Fibroblast of villous mesenchyme (primary cell): ENCODE measurements at places on chromosomes 2 and 18. TPM values are rescaled to one million over a fixed set of nuclear protein-coding genes. Genes with fewer than 3 reads are reported as not detected.

The RNF181 gene
- 130 and 221 TPM in 2 replicates for total RNA-seq

The MC2R gene
- not detected in 2 replicates for total RNA-seq

The CDH2 gene
- total RNA-seq = 74.7 and 89.2 TPM in 2 replicates

The INHBB gene
- total RNA-seq = under 0.01 TPM in 2 replicates

The TRABD2A gene
- total RNA-seq = 1.3 and 1.7 TPM in 2 replicates

The SP140 gene
- total RNA-seq = 0.86 and 0.97 TPM in 2 replicates

The C2orf15 gene
- total RNA-seq = not detected in 2 replicates

DNA sequence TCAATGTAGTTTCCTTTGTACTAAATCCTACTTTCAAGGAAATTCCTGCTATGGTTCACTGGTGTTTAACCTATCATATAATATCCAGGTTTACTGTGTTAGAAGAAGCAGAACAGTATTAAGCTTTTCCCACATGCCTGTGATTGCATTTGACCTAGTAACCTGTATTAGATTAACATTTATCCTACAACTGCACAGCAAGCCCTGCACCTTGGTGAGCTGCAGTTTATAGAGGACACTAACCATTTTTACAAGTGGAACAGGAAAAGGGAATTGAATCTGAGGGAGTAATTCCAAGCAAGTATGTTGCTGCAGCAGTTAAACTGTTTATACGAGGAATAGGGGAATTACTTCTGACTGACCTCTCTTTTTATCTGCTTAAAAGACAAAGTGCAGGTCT lies 328.6 kb downstream of the ETAA1 start:
- DNase-seq = no peak

DNA sequence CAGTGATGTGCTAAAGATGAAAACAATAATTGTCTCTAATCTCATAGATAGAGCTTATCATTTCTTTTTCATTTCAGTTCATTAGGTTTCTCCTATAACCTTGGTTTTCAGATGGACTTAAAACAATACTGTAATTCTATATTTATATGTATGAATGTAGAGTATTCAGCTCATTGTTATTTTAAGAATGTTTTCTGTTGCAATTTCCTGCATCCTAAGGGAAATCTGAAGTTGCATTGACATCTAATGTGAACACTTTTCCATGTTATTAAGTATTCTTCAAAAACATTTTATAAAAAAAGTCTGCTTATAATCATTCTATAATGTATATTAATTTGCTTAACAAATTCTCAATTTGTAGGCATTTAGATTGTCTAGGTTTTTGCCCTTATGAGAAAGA lies 288.9 kb downstream of the XIRP2 start:
- DNase-seq = no peak

- peak; percentile 24 for DNase-seq
Measured at GRCh38 chr2:237485844-237486243, 1.2 kb upstream of the MLPH start.

DNA sequence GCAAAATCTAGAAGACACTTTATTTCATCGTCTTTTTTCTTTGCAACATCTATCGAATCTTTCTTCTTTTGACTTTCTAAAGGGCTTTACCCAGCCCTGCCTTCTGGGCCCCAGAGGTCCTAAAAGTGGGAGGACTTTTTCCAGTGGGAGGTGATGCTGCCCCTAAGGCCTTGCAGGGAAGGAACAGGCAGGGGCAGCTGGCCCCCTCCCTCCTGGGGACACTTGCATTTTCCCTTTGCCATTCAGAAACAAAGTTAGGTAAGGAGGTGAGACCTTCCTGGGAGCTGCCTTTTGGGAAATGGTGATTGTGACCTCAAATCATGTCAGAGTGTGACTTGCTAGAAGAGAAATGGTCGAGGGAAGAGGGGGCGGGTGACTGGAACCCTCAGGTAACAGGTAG lies 132.7 kb downstream of the GLI2 start:
- DNase-seq = no peak

DNA sequence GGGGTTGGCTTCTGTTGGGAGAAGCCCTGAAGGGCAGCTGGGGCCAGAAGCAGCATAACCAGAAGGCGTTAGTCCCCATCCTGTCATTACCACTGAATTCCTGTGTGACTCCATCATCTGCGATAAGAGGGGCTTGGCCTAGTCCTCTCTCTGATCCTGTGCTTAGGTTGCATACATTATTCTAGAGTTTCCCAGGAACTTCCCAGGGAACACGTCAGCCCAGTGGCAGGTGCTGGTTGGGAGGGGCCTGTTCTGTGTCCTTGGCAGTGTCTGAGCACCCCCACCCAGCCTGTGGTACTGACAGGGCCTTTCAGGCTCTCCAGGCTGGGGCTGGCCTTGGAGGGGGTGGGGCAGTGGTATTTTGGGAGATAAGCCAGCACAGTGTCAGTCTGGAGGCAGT lies 4.5 kb upstream of the TOGARAM2 start:
- DNase-seq = peak; percentile 67

- DNase-seq = no peak
Measured at GRCh38 chr2:122070241-122070731, 314.8 kb downstream of the TSN start.

DNA sequence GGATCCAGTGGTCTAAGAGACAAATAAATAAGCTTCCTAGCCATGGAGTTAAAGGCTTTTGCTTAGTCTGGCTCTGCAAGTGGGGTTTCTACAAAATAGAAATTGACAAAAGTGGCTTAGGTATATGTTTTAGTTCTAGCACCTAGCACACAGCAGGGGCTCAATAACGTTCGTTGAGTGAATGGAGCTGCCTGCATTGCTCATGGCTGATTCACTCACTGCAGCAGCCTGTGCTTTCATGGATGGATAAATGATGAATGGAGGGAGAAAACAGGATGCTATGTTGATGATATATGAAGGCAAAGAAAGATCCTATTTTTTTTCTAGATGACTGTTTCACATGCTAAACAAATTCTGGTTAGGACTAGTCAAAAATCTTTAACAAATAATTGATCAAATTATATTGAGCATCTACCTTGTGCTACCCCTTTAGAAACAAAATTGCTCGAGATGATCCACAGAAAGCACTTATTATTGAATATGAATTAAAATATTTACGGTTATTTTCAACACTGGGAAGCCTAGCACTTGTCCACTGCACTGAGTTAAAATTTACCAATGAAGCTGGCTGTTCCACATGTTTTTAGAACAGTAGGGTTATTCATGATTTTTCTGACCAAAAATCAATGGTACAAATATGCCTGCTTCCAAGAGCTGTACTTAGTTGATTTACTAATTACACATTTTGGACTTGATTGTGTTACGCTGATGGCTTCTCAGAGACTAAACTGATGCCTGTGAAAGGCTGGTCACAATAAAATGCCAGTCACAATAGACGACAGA lies 39.6 kb downstream of the HDHD2 start:
- no peak for DNase-seq

- no peak for DNase-seq
Measured at GRCh38 chr2:241358470-241358869, 2.4 kb downstream of the FARP2 start.

- DNase-seq = no peak
Measured at GRCh38 chr2:145106293-145106692, 586.4 kb upstream of the ZEB2 start.

- no peak for DNase-seq
Measured at GRCh38 chr2:182482511-182482910, 55.7 kb upstream of the PDE1A start.

GRCh38 chr2:101809698-101810097 lies 112.2 kb downstream of the MAP4K4 start:
- DNase-seq = peak; percentile 64

- DNase-seq = no peak
Measured at GRCh38 chr2:239523147-239523953, 122.5 kb upstream of the HDAC4 start.

GRCh38 chr2:25266399-25266798 lies 75.3 kb downstream of the DNMT3A start:
- no peak for DNase-seq

GRCh38 chr2:236956641-236957040 lies 129.0 kb upstream of the COPS8 start:
- DNase-seq = no peak

DNA sequence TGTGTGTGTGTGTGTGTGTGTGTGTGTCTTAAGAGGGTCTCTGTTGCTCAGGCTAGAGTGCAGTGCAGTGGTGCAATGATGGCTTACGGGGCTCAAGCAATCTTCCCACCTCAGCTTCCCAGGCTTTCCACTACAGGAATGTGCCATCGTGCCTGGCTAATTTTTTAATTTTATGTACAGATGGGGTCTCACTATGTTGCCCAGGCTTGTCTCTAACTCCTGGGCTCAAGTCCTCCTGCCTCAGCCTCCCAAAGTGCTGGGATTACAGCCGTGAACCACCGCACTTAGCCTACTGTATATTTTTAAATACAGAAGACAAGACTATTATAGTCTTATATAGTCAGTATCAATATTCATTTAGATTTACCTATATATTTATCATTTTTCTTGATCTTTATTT lies 220.1 kb upstream of the STON1 start:
- DNase-seq = no peak

GRCh38 chr2:202261531-202261930 lies 4.0 kb upstream of the NOP58 start:
- peak; percentile 45 for DNase-seq

DNA sequence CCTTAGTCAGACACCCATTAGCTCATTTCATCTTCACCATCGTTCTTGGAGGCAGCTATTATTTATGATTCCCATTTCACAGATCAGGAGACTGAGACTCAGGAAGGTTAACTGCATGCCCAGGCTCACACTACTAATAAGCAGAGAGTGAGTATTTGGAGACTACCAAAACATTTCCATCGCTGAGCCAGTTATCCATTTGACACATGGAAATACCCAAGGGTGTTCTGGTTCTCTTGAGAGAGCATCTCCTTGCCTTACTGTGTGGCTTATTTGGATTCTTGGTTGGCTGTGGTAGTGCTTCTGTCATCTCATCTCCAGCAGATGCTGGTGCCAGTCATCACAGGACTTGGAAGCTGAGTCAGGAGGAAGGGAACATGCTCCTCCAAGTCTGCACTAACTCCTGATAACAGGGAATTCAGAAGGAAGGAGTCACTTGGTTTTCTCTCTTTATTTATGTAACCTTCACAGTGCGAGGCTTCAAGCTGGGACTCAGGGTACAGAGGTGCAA lies 55.2 kb downstream of the RASGRP3 start:
- no peak for DNase-seq

GRCh38 chr18:50454387-50454988 lies 79.6 kb downstream of the SKA1 start:
- DNase-seq = no peak

DNA sequence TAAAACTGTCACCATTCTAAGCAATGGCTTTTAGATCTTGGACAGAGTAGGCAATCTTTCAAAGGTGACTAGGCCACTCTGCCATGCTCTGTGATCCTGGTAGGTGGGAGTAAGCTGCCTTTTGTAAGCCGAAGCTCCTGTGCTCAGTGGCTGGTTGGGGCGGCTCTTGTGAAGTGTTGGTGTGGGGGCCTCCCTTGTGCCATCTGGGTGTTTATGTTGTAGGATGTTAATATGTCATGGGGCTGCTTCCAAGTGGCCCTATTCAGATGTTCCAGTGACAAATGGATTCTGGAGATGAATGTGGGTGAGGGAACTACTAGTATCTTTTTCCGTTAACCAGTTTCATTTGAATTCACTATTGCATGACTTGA lies 116.8 kb upstream of the SPRED2 start:
- DNase-seq = no peak

DNA sequence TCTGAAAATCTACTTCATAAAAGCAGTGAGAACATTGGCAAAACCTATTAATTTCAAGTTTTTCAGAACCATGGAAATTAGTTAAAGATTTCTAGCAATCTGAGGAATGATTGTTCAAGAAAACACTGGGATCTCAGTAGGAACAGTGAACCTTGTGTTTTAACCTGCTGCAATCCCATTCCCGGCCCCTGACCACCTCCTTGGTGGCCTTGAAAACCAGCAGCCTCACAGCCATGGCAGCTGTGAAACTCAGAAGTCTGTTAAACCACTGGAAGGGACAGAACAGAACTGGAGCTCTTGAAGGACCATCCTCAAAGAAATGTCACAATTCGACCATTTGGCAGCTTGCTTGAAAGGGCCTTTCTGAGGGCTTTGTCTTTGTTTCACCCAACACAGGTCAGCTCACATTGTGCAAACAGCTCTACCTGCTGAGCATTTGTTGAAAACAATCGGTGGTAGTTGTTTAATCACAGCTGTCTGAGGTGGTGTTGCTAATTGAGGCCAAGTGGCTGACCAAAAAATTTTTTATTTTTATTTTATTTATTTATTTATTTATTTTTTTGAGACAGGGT lies 25.8 kb downstream of the NEDD4L start:
- DNase-seq = no peak

DNA sequence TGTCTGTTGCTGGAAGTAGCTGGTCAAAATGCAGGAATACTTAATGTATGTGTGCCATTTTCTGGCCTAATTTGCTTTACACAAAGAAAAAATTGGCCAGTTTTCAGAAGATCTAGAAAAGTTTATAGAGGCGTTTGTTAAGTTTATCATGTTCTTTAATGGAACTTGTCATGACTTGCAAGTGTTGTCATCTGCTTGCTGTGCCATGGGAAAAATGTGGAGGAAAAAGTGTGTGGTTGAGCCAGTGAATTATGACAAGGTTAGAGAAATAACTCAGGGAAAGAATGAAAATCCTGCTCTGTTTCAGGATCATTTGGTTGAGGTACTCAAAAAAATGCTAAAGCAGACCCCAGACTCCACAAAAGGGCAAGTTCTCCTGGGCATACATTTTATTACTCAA lies 301.6 kb upstream of the CDH2 start:
- no peak for DNase-seq
